ENCODE measurements at places on chromosomes 2 and 18.

- DNase-seq, result no peak
Measured at GRCh38 chr18:47821314-47821713, 109.1 kb downstream of the SMAD2 start.

- DNase-seq, result no peak
Measured at GRCh38 chr2:102788885-102789260, 27.0 kb downstream of the TMEM182 start.

DNA sequence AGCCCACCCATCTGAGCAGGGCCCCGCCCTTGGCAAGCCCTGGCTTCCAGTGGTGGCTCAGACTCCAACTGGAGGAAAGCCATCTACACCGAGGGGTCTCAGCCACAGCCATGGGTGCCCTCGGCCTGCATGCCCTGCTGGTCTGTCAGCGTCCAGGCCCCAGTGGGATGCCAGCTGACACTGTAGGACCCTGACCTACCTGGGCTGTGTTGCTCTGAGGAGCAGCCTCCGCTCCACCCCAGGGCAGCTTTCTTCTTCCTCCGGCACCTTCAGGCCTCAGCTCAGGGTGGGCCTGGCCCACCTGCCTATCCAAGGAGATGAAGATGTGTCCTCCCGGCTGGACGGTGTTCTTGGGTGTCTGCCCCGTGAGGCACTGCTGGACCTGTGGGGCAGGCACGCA, 13.9 kb upstream of the ARHGEF4 start:
- DNase-seq, result no peak

DNA sequence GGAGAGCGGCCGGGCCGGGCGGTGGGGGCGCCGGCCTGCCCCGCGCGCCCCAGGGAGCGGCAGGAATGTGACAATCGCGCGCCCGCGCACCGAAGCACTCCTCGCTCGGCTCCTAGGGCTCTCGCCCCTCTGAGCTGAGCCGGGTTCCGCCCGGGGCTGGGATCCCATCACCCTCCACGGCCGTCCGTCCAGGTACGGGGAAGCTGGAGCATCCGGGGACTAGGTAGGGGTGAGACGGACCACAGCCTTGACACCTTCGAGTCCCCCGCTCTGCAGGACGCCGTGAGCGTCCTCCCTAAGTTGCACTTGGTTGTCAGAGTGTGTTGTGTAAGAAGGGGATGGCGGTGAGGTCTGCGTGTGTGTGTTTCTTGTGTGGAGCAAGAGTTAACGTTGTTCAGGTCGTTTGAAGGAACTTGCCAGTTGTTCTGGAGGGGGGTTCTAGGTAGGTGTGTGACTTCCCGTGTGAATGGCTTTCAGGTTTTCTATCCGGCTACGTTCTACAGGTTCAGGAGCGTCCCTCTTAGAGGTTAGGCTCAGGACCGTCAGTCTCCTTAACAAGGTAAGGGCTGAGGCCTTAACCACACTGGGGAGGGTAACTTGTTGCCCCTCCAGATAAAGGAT, 393 bp downstream of the IL1R1 start:
- no peak for DNase-seq

DNA sequence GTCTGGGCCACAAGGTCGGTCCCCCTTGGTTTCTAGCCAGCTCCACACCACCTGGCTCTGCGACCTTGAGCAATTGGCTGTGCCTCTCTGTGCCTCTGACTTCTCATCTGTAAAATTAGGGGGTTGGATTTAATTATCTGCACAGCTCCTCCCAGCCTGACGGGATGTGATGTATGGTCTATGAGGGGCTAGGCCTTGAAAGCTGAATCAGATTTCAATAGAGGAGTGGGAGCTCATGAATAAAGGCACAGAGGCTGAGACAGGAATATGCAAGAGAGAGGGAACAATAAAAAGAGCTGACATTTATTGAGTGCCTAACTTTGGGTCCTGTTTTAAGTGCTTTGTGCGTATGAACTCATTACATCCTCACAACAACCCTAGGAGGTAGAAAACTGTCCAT, 104.7 kb downstream of the ALK start:
- no peak for DNase-seq

GRCh38 chr2:23320058-23320457, 64.9 kb upstream of the KLHL29 start:
- no peak for DNase-seq

DNA sequence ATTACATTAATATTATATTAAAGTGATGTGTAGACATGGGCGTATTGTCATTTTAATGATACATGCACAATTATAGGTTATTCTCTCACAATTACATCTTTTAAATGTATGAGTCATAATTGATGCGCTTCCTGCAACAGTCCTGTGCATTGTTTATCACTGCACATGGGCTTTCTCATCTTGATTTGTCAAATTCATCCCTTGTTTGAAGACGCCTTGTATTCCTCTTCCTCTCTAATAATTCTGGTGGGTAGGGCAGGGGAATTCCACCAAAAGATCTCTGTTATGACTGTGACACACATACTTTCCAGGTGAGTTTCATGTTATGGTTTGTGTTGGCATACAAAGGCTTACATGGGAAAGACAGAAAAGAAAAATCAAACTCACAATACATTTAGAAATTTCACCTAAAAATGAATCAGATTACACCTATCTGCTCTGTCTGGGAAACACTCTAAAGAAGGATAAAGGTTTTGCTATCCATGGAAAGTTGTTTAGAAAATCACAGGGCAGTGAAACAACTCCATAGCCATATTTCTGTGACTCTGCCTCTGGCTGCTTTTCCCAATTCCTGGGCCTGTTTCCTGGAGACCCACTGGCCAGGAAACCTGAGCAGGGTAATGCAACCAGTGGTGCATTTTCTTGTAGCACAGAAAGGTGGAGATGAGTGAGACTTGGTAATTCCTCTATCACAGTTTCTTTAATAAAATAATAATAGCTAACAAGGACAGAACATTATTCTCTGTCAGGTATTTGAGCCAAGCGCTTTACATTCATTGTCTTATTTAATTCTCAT, 13.2 kb downstream of the SLC9A2 start:
- no peak for DNase-seq

GRCh38 chr2:132598536-132598935, 71.5 kb downstream of the LYPD1 start:
- DNase-seq, result no peak

GRCh38 chr2:143347271-143347695, 218.1 kb downstream of the ARHGAP15 start:
- DNase-seq, result peak; percentile 96

GRCh38 chr2:209431701-209432100, 7.9 kb downstream of the MAP2 start:
- no peak for DNase-seq

DNA sequence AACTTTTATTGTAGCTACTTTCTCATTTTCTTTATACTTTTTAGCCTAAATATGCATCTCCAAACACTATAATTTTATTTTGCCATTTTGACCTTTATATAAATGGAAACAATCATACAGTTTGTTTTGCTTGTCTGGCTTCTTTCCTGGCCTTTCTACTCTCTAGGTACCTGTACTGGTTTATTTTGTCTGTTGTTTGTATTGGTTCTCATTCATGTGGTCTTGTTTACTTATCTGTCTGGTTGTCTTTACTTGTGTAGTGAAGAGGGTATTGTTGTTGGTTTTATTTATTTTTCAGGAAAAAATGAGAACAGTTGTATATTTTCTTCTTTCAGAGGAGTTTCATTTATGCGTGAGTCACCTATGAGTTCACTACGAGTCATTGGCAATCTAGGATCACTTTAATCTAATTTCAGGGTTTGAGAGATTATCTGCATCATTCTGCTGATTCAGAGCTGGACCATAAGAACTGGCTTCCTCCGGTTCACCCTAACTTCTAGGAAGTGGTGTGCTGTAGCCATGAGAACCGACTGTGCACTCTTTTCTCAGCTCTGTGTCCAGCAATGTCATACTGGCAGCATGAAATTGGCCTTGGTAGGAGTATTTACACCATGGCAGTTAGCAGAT, 33.1 kb upstream of the HDAC4 start:
- no peak for DNase-seq

DNA sequence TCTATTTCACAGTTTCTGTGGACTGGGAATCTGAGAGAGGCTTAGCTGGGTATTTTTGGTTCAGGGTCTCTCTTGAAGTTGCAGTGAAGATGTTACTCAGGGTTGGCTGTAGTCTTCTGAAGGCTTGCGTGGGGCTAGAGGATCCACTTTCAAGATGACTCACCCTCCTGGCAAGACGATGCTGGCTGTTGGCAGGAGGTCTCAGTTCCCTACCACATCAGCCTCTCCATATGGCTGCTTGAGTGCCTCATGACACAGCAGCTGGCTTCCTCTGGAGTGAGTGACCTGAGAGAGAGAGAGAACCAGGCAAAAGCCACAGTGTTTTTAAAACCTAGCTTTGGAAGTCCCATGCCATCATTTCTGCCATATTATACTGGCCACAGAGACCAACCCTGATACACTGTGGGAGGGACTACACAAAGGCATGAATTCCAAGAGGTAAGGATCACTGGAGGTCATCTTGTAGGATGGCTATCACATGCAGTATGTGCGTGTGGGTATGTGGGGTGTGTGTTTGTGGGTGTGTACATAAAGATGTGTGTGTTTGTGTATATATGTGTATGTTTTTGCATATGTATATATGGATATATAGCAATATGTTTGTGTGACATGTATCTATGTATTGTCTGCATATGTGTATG, 25.1 kb downstream of the DNPEP start:
- no peak for DNase-seq

- DNase-seq, result no peak
Measured at GRCh38 chr2:32958821-32959220, 12.1 kb downstream of the LTBP1 start.

GRCh38 chr2:203650860-203651613, 55.4 kb upstream of the CD28 start:
- peak; percentile 48 for DNase-seq

- no peak for DNase-seq
Measured at GRCh38 chr2:20304411-20304810, 46.2 kb downstream of the PUM2 start.

GRCh38 chr2:237529452-237530402, 36.6 kb upstream of the PRLH start:
- no peak for DNase-seq

DNA sequence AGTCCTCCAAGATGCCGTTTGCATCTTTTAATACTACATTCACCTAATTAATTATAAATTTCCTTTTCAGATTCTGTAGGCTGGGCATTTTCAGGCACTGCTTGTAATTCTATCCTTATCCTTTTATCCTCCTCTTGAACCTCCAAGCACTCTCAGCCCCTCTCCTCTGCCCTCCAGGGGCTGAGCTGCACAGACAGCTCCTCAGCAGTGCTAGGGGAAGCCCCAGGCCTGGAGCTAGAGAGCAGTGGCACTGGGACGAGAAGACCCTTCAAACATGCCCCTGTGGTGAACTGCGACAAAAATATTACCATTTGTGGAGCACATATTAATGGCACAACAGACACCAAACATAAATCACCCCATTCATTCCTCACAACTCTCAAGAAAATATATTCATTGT, 32.9 kb downstream of the CFAP210 start:
- DNase-seq, result no peak

DNA sequence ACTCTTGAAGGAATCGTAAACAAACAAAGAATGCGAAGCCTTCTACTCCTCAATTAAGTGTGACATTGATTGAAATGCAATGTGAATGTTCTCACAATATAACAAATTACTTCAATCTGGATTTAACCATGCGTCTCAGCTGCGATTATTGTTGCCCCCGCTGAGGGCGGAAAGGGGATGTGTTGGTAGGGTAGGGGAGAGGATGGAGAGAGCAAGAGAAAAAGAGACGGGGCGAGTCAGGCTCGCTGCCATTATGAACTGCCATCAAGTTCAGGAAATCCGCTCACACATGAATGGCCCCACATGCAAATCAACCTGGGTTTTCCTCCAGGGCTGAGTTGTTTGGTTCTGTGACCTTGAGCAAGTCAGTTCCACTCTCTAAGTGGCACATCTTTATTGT, 129.8 kb downstream of the PXDN start:
- no peak for DNase-seq

- DNase-seq, result peak; percentile 87
Measured at GRCh38 chr18:23337599-23338444, 115.3 kb upstream of the RIOK3 start.

GRCh38 chr2:27494284-27494943, 586 bp downstream of the FNDC4 start:
- no peak for DNase-seq

GRCh38 chr18:60755134-60755533, 382.6 kb upstream of the MC4R start:
- peak; percentile 5 for DNase-seq

- DNase-seq, result no peak
Measured at GRCh38 chr2:119756837-119757236, 2.9 kb upstream of the PTPN4 start.

DNA sequence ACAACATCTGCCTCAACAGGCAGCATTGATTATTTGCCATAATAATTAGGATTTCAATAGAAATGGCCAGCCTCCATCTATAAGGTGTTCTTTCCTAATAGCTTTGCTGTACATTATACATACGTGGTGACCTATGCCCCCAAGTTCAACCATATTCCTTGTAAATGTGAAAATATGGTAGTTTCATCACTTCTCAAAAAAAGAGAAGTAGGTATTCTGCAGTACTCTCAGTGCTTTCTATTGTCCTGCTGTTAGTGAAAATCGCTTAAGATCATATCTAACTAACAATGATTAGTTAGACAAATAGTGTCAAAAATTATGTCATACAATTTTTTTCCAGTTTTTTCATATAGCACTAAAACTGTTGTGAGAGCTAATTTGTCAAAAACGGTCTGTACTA, 79.6 kb downstream of the SLC4A10 start:
- no peak for DNase-seq

DNA sequence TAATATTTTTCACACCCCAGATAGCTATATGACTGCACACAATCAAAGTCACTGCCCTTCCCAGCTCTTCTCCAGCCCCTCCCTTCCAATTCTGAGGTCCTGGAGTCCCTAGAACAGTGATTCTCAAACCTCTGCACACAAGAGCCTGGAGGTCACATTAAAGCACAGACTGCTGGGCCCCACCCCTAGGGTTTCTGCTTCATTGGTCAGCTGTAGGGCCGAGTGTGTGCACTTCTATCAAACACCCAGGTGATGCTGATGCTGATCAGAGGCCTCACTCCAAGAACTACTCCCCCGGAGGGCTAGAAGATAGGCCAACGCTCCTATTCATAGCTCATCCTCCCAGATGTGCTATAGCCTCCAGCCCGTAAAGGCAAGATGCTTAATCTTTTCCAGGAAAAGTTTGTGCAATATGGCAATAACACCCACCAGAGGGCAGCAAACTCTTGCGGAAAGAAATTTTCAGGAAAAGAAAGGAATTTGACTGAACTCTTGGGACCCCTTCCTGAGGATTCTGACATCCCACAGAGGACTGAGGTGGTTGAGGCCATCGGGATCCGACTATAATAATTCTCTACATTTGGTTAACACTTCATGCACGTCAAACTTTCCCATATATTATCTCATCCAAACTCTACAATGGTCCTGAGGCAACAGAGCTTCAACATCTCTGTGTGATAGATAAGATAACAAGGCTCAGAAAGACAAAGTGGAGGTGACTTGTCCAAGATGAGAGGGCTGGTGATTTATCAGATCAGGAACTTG, 194.2 kb upstream of the PKDCC start:
- peak; percentile 56 for DNase-seq
